ENCODE measurements at places on chromosomes 4 and X. TPM values are rescaled to one million over a fixed set of nuclear protein-coding genes. Genes with fewer than 3 reads are reported as not detected.

The SOD3 gene
- 101 TPM for total RNA-seq

The MAOA gene
- total RNA-seq, result 134 TPM

The NAT8L gene
- total RNA-seq, result 0.28 TPM

The TMEM156 gene
- 3.5 TPM for total RNA-seq

The SPP1 gene
- total RNA-seq, result 433 TPM

The CT45A3 gene
- 0.31 TPM for total RNA-seq

The DMRTC1 gene
- total RNA-seq, result not detected

- no peak overlapping the region for H3K27ac ChIP-seq
- H3K4me1 ChIP-seq, result peaks cover 22% of the 10 kb centered on the region
- no peaks in the 10 kb centered on the region for H3K27me3 ChIP-seq
- no peaks in the 10 kb centered on the region for H3K36me3 ChIP-seq
These were observed 82.7 kb upstream of the MAML3 start for GRCh38 chr4:140236654-140237169.

DNA sequence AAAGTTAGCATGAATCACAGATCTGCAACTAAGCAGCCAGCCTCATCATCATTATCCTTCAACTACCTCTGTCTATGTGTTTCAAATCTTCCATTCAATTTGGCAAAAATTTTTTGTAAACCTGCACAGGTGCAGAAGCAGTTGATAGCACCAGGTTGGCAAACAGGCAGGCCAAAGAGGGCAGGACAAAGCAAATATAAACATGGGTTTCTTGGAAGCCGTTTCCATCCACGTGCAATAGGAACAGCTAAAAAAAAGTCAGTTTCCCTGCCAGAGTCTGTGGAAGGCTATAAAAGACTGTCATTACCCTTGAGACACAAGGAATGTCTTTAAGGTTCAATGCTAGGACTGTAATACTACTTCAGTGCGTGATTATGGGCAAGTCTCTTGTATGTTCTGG, 253.2 kb downstream of the PDHA2 start:
- no peak overlapping the region for H3K4me3 ChIP-seq
- H3K4me1 ChIP-seq, result no peaks in the 10 kb centered on the region
- DNase-seq, result no peak
- H3K27ac ChIP-seq, result no peak overlapping the region

DNA sequence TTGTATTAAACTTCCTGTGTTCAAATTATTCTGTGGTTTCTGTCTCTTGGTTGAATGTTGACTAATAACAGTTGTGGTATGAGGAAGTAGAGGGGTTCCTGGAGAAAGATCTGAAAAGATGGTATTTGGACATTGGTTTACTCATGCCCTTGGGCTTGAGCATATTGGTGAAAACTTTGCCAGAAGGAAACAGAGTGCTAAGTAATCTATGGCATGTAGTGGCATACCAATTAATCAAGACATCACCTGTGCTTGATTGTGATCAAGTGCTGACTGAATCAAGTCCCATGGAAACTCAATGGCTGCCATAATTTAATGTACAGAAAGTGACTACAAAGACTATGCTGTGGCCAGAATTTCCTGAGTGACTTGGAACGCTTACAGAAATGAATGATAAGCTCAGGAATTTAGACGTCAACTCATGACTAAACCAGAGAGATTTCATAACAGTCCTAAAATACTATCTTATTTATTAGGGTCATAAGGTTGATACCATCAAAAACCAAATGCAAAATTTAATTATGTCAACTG, 2062.9 kb downstream of the ARAP2 start:
- H3K4me3 ChIP-seq, result no peak overlapping the region
- H3K36me3 ChIP-seq, result no peaks in the 10 kb centered on the region
- no peak overlapping the region for H3K27ac ChIP-seq
- H3K27me3 ChIP-seq, result no peaks in the 10 kb centered on the region

GRCh38 chrX:133188631-133189030, 29.5 kb downstream of the TFDP3 start:
- no peaks in the 10 kb centered on the region for H3K36me3 ChIP-seq
- no peak overlapping the region for H3K27ac ChIP-seq
- no peak for DNase-seq
- H3K4me1 ChIP-seq, result no peaks in the 10 kb centered on the region

- peaks cover 10% of the 10 kb centered on the region for H3K27me3 ChIP-seq
- peak within 1 kb of the TSS; percentile 69 for H3K4me3 ChIP-seq
- peak within 1 kb of the TSS; percentile 98 for H3K27ac ChIP-seq
- DNase-seq, result peak; percentile 89
These were observed at the start of gene UBQLN2 for GRCh38 chrX:56563231-56564161. UBQLN2 (plus strand) TSS chrX:56563627; CDS start chrX:56563874, 247 bp downstream.

GRCh38 chrX:49921109-49921508, 1.3 kb upstream of the CLCN5 start:
- no peaks in the 10 kb centered on the region for H3K4me1 ChIP-seq
- H3K4me3 ChIP-seq, result no peak overlapping the region
- H3K27me3 ChIP-seq, result no peaks in the 10 kb centered on the region

DNA sequence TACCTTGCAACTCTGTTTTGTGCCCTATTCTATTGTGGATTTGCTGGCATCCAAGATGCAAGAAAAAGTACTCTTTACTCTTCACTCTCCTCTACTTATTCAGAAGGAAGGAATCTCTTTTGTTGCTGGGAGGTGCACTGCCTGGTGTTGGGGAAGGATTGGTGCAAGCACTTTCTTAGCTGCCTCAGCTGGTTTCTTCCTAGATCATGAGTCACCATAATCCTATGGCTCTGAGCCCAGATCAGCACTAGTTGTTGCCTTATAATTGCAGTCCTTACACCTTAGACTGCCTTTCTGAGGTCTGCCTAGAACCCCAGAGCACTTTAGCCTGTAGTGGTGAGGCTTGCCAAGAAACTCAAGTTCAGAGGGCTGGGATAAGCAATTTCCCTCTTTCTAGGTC, 37.0 kb upstream of the CT83 start:
- no peaks in the 10 kb centered on the region for H3K27me3 ChIP-seq
- no peaks in the 10 kb centered on the region for H3K4me1 ChIP-seq
- H3K36me3 ChIP-seq, result no peaks in the 10 kb centered on the region
- no peak overlapping the region for H3K27ac ChIP-seq

GRCh38 chrX:107741404-107741790, 34.2 kb downstream of the TSC22D3 start:
- no peaks in the 10 kb centered on the region for H3K36me3 ChIP-seq
- no peak for DNase-seq
- peaks cover 37% of the 10 kb centered on the region for H3K4me1 ChIP-seq
- H3K27me3 ChIP-seq, result peaks cover 7% of the 10 kb centered on the region

GRCh38 chr4:1632109-1633104, 51.7 kb downstream of the FAM53A start:
- DNase-seq, result no peak
- H3K27ac ChIP-seq, result no peak overlapping the region
- H3K27me3 ChIP-seq, result no peaks in the 10 kb centered on the region
- no peaks in the 10 kb centered on the region for H3K36me3 ChIP-seq
- no peak overlapping the region for H3K4me3 ChIP-seq

DNA sequence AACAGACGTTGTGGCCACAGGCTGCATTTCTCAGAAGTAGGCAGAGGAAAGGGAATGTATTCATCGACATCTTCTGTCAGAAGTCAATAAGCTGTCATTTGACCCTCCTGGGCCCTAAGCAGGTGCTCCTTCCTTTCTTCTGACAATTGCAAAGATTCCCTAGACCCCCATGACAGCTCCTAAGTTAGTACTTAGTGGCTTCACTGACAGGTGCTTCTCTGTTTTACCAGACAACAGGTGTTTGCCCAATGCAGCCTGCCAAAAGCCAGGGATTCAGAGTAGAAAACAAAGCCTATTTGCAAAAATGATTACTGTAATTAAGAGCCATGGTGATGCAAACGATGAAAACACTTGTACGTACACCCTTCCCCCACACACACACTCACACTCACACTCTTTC, 7.5 kb upstream of the FGF5 start:
- no peak overlapping the region for H3K4me3 ChIP-seq
- H3K27me3 ChIP-seq, result no peaks in the 10 kb centered on the region
- peaks cover 7% of the 10 kb centered on the region for H3K4me1 ChIP-seq
- H3K36me3 ChIP-seq, result no peaks in the 10 kb centered on the region

DNA sequence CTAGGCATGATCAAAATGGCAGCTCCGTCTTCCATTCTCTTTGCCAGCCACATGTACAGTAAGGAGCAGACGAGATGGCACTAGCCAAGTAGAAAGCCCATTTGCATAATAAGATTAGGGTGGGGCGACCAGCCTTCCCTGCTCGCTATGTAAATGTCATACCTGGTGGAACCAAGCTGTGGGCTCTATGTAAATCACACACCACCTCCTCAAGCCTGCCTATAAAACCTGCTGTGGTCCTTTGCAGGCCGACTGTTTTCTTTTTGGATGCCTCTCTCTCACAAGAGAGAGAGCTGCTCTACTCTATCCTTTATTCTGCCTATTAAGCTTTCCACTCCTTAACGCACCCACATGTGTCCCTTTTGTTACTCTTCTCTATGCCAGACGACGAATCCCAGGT, 1472.7 kb downstream of the ARAP2 start:
- H3K4me3 ChIP-seq, result no peak overlapping the region
- no peaks in the 10 kb centered on the region for H3K27me3 ChIP-seq
- H3K4me1 ChIP-seq, result no peaks in the 10 kb centered on the region
- no peaks in the 10 kb centered on the region for H3K36me3 ChIP-seq
- H3K27ac ChIP-seq, result no peak overlapping the region

GRCh38 chr4:16365036-16365569, 138.8 kb upstream of the TAPT1 start:
- DNase-seq, result no peak
- no peaks in the 10 kb centered on the region for H3K36me3 ChIP-seq
- no peak overlapping the region for H3K4me3 ChIP-seq
- H3K27ac ChIP-seq, result no peak overlapping the region
- H3K4me1 ChIP-seq, result no peaks in the 10 kb centered on the region

DNA sequence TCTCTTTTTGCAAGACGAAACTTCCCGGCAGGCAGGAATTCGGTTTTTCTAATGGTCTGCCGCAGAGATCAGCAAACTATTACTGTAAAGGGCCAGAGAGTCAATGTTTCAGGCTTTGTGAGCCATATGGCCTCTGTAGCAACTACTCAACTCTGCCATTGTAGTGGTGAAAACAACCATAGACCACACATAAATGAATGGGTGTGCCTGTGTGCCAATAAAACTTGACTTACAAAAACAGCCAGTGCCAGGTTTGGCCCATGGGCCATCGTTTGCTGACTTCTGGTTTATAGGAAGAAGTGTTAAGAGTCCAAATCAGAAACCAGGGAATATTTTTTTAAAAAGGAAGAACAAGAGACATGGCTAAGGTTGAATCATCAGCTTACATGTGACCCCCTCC, 163.0 kb downstream of the SH3KBP1 start:
- no peak for DNase-seq
- H3K27ac ChIP-seq, result no peak overlapping the region
- H3K4me3 ChIP-seq, result no peak overlapping the region
- no peaks in the 10 kb centered on the region for H3K4me1 ChIP-seq

DNA sequence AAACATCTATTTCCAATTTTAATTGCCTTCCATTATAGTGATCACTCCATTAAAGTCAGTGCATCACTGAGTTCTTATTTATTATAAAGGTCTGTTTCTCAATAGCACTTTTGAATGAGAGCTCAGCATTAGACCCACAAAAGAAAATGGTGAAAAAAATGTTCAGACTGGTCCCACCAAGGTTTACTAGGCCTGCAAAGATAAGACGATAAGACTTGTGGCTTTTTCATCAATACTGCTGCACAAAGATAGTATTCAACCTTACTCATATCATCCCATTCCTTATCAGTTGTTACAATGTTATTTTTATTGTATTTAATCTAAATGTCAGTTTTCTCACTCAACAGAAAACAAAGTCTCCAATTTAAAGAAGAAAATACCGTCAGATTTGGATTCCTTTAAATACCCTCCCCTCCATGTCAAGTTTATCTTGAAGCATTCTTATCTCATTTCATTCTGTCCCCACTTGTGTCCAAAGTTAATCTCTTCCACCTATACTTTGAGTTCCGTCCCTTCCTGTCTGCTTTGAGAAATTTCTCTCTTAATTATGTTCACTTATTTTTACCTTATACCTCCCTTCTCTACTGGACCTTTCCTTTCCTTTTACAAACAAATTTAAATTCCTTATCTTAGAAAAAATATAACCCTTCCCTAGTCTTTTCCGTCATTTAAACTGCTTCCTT, 140.0 kb downstream of the GASK1B start:
- DNase-seq, result no peak
- H3K27me3 ChIP-seq, result no peaks in the 10 kb centered on the region
- H3K27ac ChIP-seq, result no peak overlapping the region
- no peaks in the 10 kb centered on the region for H3K36me3 ChIP-seq
- H3K4me1 ChIP-seq, result no peaks in the 10 kb centered on the region

- H3K4me1 ChIP-seq, result peaks cover 11% of the 10 kb centered on the region
- DNase-seq, result no peak
- H3K27ac ChIP-seq, result no peak overlapping the region
- no peak overlapping the region for H3K4me3 ChIP-seq
These were observed 112.7 kb downstream of the BCOR start for GRCh38 chrX:39985071-39985470.

- H3K4me3 ChIP-seq, result no peak overlapping the region
- no peaks in the 10 kb centered on the region for H3K36me3 ChIP-seq
- DNase-seq, result no peak
- no peak overlapping the region for H3K27ac ChIP-seq
These were observed 602.5 kb downstream of the TMA16 start for GRCh38 chr4:164096766-164097518.

GRCh38 chr4:38242822-38243387, 282.7 kb downstream of the PTTG2 start:
- no peaks in the 10 kb centered on the region for H3K36me3 ChIP-seq
- no peak for DNase-seq
- H3K4me1 ChIP-seq, result peaks cover 4% of the 10 kb centered on the region
- no peaks in the 10 kb centered on the region for H3K27me3 ChIP-seq
- no peak overlapping the region for H3K27ac ChIP-seq
- H3K4me3 ChIP-seq, result no peak overlapping the region

GRCh38 chr4:90189178-90189577, 62.0 kb downstream of the CCSER1 start:
- H3K4me3 ChIP-seq, result no peak overlapping the region
- H3K27me3 ChIP-seq, result no peaks in the 10 kb centered on the region
- no peaks in the 10 kb centered on the region for H3K36me3 ChIP-seq
- H3K4me1 ChIP-seq, result no peaks in the 10 kb centered on the region
- no peak overlapping the region for H3K27ac ChIP-seq
- DNase-seq, result no peak

GRCh38 chr4:37675587-37676290, 10.4 kb downstream of the RELL1 start:
- no peak for DNase-seq
- peaks cover 11% of the 10 kb centered on the region for H3K4me1 ChIP-seq
- no peak overlapping the region for H3K27ac ChIP-seq
- no peaks in the 10 kb centered on the region for H3K36me3 ChIP-seq

- DNase-seq, result no peak
- no peaks in the 10 kb centered on the region for H3K36me3 ChIP-seq
- H3K4me3 ChIP-seq, result no peak overlapping the region
- H3K27ac ChIP-seq, result no peak overlapping the region
- no peaks in the 10 kb centered on the region for H3K27me3 ChIP-seq
- H3K4me1 ChIP-seq, result peaks cover 24% of the 10 kb centered on the region
These were observed 30.9 kb upstream of the FAM156A start for GRCh38 chrX:52988985-52989917.

GRCh38 chrX:1450361-1451161, 2.1 kb downstream of the ASMTL start:
- H3K4me3 ChIP-seq, result no peak overlapping the region
- no peaks in the 10 kb centered on the region for H3K27me3 ChIP-seq
- H3K27ac ChIP-seq, result no peak overlapping the region
- no peak for DNase-seq

GRCh38 chr4:78876568-78877320, 62.5 kb downstream of the PAQR3 start:
- H3K27ac ChIP-seq, result no peak overlapping the region
- no peak overlapping the region for H3K4me3 ChIP-seq
- peaks cover 13% of the 10 kb centered on the region for H3K36me3 ChIP-seq
- no peaks in the 10 kb centered on the region for H3K4me1 ChIP-seq
- H3K27me3 ChIP-seq, result no peaks in the 10 kb centered on the region
